Hypothalamus (tissue), 51 donors: ENCODE measurements at places on chromosomes 2 and 18.
A peak's percentile ranks its signal among the peaks of the same experiment; 100 is the strongest.

- no peak for DNase-seq
Measured at GRCh38 chr2:179554639-179555386, 290.2 kb upstream of the SESTD1 start.

- DNase-seq: no peak
Measured at GRCh38 chr18:67194886-67195285, 321.6 kb downstream of the DSEL start.

DNA sequence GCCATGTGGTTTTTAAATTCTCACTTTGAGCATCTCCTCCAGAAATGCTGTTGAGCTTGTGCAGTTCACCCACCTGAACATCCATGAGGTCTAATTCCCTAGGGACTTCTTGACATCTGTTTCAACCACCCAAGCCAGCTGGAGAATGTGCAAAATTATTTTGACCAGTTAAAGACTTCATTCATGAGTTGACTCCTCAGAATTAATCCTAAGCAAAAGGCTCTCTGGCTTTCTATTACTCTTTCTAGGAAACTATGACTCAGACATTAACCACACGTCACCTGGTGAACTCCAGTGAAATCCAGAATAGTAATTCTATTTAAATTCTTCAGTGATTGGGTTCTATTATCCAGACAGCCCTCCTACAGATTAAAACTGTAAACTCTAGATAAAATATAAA is 247.5 kb downstream of the NBAS start:
- no peak for DNase-seq

- DNase-seq: peak; percentile 73
Measured at GRCh38 chr2:178193823-178194599, at the start of gene OSBPL6. Gene OSBPL6, plus strand, starts transcription at chr2:178194512. Its CDS starts 111,673 bp downstream, at chr2:178306185.

GRCh38 chr18:78813936-78814710 is 165.5 kb upstream of the SALL3 start:
- DNase-seq: no peak

DNA sequence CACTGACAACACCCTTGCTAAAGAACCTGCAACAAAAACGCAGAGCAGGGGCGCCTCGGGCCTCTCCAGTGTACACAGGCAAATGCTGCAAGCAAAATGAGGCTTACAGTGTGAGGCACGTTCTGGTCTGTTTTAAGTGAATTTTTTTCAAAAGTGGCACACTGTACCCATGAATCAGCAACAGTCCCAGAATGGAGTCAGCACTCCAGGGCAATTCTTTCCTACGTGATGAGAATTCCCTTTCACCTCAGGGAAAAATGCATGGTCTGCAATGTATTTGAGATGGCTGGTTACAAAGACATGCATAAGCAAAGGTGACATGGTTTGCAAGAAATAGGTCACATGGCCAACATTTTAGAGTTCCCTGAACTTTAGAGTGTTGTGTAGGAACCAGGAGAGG is 94.4 kb downstream of the UXS1 start:
- no peak for DNase-seq

DNA sequence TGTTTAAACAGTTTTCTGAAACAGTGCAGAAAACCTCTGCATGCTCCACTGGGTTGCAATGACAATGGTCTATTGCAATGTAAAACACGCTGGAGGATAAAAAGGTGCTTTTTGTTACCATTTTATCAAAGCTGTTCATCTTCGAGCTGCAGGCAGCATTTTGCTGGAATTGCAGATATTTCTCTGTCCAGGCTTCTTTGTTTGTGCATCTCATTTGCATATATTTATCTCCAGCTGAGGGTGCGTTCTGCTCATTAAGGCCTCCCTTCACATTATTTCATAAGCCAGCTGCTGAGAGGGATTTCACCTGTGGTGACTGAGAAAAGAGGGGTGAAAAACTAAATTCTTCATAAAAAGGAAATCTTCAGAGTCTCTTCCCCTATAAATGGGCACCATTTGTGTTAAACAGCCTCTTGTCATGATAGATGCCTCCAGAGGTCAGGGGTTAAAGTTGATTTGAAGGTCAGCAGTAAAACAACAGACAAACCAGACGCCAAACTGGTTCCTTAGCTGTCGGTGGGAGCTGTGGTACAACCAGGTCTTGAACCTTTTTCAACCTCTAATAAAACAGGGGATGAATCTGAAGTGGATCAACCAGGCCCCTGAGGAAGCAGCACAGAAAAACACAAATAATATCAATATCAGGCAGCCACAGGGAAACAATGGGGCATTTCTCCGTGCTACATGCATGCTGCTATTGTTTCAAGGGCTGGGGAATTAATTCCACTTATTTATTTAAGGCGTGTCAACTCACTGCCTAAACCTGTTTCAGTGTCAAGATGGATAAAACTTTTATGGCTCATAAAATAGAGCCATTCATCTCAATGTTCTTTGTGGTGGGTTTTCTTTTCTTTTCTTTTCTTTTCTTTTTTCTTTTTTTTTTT is 265.1 kb downstream of the MEIS1 start:
- DNase-seq: no peak

- DNase-seq: no peak
Measured at GRCh38 chr2:201271917-201272316, 11.6 kb downstream of the CASP8 start.

DNA sequence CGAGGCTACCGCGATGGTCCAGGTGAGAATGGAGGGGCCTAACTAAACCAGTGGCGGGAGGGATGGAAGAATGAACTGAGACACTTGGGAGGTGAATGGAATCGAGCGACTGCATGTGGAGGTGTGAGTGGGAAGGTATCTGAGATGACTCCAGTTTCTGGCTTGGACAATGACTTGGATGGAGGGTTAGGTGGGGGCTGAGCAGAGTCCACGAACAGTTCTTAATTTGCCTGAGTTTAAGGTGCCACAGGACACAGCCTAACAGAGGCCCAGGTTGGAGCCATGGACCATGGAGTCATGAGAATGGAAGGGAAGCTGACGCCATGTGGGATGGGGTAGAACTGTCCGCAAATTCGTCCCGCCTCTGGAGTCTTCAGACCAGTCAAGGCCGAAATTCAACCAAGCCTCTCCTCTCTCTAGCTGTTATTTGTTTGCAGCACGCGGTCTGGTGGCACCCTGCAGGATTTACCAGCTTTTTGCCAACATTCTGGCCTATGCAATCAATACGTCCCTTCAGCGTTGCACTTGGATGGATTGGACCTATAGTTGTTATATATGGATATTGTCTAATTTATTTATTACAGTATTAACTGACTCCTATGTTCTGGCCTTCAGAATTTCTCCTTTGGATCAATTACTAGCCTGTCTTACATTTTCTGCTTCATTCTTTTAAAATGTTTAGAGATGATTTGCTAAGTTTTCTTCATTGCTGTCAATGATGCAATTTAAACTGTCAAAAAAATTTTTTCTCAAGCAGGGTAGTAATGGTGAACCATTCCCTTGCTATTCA is 940 bp upstream of the BOLA3 start:
- DNase-seq: no peak

DNA sequence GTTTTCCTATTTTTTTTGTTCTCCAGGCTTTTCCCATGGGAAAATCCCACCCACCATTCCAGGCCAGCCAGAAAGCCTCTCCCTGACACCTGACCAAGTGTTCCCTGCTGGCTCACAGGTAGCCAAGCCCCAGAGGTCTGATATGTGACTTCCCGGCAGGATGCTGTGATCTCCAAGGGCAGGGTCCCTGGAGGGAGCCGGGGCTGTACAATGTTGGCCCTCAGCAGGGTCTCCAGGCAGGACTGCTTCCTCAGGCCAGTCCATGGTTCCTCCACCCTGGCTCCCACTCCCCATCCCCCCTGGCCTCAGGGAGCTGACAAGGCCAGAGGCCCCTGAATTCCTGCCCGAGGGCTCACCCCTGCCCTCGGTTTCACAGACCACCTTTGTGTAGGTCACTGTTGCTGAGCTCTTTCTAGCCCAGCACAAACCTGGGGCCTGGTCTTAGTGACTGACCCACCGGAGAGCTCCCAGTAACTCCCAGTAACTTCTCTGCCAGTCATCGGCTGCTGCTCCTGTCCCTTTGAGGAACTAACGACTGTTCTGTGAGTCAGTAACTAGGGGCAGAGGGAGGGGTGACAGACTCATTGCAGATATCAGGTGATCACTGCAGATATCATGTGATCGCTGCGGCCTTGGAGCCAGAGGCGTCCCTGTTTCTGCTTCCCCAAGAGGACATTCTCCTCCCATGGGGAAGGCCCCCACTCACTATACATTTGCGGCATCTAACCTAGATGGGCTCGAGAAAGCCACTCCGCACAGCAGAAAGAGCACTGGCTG is 38.7 kb downstream of the SDC1 start:
- no peak for DNase-seq

- no peak for DNase-seq
Measured at GRCh38 chr2:163401481-163401880, 334.3 kb downstream of the FIGN start.

GRCh38 chr2:15584767-15585469 is 6.8 kb upstream of the DDX1 start:
- DNase-seq: no peak

GRCh38 chr2:175823002-175823706 is 178.9 kb downstream of the LNPK start:
- DNase-seq: no peak

DNA sequence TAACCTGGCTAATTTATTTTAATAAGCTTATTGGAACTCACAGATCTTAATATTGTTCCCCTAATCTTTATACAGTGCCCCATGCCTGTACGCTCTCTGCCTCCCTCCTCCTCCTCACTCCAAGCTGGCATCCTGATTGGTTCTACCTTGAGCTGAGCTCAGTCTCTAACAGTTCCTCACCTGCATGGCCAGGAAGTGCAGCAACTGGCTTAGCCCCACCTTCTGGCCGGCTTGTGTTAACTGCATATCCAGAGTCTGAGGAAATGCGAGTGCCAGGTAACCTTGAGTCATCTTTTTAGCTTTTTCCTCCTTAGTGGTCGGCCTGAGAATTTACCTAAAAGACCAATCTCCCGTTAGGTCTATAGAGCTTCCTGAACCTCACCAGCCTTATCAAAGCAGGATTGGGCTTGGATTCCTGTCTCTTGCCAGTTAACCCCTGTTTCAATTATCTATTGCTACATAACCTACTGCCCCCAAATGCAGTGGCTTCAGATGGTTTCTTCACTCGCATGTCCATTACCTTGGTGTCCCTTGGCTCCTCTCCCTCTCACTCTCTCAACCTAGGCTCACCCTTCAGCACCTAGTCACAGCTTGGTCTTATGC is 89.5 kb upstream of the STK39 start:
- DNase-seq: no peak

- DNase-seq: peak; percentile 13
Measured at GRCh38 chr2:28583899-28584553, 88.2 kb downstream of the PLB1 start.

DNA sequence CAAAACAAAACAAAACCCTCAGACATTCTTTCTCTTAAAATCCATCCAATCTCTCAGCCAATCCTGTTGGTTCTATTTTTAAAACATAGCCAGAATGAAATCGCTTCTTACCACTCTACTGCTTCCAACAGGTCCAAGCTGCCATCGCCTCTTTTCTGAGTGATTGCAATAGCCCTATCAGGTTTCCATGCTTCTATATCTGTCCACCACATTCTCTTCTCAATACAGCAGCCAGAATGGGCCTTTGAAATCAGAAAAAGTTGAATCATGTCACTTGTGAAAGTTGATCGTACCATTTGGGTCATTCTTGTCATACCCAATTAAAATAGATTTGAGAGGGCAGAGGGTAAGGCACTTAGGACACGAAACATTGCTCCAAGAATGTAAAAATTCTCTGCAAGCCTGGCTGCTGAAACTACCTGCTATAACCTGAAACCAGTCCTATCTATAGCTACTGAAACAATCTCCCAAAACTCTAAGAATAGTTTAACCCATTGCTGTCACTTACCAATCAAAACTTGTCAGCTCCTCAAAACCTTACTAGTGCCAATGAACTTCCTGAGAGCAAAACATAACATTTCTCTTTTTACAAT is 3.3 kb upstream of the MTLN start:
- DNase-seq: no peak

- DNase-seq: no peak
Measured at GRCh38 chr18:415617-416612, 84.6 kb downstream of the COLEC12 start.

- DNase-seq: no peak
Measured at GRCh38 chr2:644871-645270, 32.3 kb downstream of the TMEM18 start.

- no peak for DNase-seq
Measured at GRCh38 chr2:55139305-55139704, 89.1 kb upstream of the RTN4 start.

- no peak for DNase-seq
Measured at GRCh38 chr18:27719680-27720079, 457.2 kb downstream of the CDH2 start.

DNA sequence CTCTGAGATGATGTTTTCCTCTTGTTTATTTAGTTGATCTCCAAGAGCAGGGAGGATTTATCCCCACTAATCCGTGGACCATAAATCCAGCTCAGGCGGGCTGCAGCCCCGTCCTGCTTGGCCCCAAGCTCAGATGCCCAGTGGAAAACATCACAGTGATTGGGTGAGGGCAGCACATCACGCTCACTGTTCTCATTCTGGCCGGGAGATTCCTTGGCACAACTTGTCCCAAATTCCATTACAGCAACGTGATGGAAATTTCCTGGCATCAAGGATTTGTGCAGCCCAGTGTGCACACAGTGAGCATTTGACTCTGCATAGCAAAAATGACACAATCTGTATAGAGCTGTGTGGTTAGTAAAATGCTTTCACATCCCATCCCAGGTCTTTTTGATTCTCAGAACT is 96.8 kb downstream of the VAPA start:
- DNase-seq: peak; percentile 24

- no peak for DNase-seq
Measured at GRCh38 chr2:97669448-97669847, at the start of gene C2orf92. Gene C2orf92, plus strand, starts transcription at chr2:97669713. Its CDS starts 76 bp downstream, at chr2:97669789.

DNA sequence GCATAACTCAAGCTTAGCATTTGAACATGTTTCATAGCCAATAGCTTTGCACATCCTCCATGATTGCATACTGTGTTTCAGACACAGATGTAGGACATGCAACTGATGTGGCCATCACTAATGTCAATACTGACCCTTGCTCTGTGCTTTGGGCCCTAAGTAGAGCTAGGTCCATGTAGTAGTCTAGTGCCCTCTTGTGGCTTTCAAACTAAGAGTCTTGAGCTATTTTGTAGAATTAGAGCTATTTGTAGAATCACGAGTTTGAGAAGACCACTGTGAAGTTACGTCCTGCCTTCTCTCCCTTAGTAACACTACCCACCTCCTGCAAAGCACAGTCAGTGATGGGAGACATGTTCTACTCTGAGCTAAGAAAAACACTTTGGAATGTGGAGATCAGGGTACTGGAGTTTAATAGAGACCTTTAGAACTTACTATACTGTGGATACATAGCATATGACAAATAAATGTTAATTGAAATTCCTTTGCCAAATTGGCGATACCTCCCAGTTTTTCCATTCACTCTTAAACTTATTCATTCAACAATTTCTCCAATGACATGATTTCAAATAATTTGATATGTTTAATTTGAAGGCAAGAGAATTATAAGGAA is 306.5 kb upstream of the TNP1 start:
- DNase-seq: no peak
